ENCODE measurements at places on chromosomes 2 and 18.

- no peak for DNase-seq
Measured at GRCh38 chr2:2879071-2879470, 498.5 kb downstream of the EIPR1 start.

DNA sequence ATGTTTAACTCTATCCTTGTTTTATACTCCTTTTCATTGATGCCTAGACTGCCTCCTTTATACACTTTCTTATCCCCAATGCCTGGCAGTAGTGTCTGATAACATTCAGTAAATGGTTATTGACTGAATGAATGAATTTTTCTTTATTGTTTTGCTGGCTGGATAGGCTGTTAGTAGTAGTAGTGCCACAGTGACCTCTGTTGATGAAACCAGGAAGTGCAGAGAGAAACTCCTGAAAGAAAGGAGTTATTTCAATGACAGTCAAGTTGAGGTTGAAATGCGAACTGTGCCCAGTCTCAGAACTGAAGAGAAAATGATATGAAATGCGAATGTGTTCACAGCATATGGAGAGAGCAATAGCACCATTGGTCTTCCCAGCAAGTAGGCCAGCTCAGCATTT, 26.8 kb upstream of the SLC9A2 start:
- peak; percentile 37 for DNase-seq

- DNase-seq: no peak
Measured at GRCh38 chr2:188391354-188391753, 99.7 kb downstream of the GULP1 start.

GRCh38 chr2:237923481-237924163, 43.2 kb upstream of the UBE2F start:
- peak; percentile 72 for DNase-seq

DNA sequence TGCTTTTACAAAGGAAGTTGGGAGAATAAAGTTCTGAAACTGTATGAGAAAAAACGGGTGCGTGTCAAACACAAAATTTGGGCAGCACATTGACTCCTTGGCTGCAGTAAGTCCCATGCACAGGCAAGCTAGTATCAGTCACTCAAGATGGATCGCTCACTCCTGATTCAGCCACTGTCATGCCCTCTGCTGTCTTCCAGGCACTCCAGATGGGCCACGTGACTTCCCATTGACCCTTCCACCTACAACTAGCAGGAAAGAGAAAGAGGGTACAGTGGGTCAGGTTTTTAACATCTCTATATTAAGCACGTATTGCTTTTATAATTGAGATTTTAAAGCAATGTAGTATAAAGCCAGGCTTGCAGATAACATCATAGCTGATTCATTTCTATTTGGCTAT, 8.6 kb downstream of the ARHGEF33 start:
- DNase-seq: no peak

GRCh38 chr2:24349097-24349496, 11.2 kb downstream of the ITSN2 start:
- DNase-seq: no peak

Measured in cardiac fibroblast (primary cell).